Stimulated activated CD8-positive, alpha-beta memory T cell treated with anti-CD3 and anti-CD28 coated beads, Interleukin-2, amount 100 ng/mL, for 48 hours (primary cell): ENCODE measurements at places on chromosomes 6 and 20.

DNA sequence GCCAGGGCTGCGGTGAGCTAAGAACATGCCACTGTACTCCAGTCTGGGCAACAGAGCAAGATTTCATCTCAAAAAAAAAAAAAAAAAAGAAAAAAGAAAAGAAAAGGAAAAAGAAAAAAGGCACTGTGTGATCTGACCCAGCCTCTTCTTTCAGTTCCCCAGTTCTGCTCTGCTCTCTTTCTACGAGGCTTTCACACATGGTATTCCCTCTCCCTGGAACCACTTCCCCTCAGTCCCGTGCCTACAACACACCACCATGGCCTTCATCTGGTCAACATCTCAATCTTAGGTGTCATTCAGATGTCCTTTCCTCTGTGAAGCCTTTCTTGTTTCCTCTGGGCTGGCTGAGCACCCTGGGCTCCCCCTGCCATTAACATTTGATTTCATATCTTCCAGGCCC, 2.3 kb upstream of the DSN1 start:
- no peak for DNase-seq

- no peak for DNase-seq
Observed at GRCh38 chr6:123529843-123530242, 106.9 kb downstream of the TRDN start.

GRCh38 chr20:16477632-16478031, 95.6 kb downstream of the KIF16B start:
- no peak for DNase-seq

DNA sequence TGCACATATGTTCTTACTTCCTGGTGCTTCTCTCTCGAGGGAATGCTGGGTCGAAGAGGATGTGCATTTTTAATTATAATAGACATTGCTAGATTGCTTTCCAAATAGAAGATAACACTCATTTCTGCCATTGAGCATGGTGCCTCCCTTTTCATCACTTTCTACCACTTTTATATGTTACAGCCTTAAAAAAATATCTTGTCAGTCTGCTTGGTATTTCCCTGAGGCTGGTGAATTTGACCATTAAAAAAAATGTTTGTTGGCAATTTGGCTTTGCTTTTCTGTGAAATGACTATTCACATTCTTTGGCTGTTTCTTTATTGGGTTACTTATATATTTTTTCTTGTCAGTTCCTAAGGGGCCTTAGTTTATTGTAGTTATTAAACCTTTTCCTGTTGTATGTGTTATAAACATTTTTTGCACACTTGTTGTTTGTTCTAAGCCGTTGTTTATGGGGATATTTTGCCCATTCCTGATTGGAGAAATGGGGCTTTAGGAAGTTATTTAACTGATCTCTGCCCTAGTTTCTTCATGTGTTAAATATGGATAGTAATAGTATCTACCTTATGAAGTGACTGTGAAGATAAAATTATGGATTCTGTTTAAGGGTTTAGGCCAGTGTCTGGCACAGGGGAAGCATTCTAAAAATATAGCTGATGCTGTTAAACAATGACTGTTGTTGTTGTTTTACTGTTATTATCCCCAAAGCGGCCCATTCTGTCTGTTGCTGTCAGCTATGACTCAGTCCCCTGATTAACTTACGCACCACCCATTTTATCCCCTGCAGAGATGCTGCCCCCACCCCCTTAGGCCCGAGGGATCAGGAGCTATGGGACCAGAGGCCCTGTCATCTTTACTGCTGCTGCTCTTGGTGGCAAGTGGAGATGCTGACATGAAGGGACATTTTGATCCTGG, 3.8 kb downstream of the DDR1 start:
- DNase-seq: no peak

GRCh38 chr6:16078064-16078463, 50.8 kb upstream of the MYLIP start:
- no peak for DNase-seq

DNA sequence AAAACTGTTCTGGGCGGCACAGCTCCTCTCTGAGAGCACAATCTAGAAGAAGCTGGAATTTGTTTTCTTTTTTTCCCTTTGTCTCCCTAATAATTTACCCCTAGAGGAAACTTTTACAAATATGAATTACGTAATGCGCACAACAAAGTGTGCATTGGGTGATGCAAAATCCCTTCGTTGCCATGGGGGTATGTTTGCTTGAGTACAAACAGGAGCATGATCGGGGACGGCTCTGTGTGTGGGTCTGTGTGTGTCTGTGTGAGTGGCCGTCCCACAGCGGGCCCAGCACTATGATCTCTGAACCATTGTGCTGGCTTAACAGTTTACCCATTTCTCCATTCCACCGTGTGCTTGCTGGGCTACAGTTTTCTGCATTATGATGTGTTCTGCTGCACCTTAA, 278.2 kb downstream of the CDC5L start:
- DNase-seq: no peak

DNA sequence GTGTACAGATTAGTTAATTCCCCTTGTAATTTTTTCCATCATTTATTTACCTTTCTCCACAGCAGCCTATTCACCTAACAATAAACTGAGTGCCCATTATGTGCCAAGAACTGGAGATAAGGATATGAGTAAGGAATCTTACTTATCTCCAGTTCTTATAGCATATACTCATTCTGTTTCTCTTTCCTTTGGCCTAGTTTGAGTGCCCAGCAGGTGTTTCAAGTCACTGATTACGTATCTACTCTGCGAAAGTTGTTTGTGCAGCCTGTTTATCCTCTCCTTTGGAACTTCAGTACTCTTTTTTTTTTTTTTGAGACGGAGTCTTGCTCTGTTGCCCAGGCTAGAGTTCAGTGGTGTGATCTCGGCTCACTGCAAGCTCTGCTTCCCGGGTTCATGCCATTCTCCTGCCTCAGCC, 17.3 kb upstream of the POU5F1 start:
- DNase-seq: no peak
